ENCODE measurements at places on chromosomes 12 and 14. TPM values are rescaled to one million over a fixed set of nuclear protein-coding genes. Genes with fewer than 3 reads are reported as not detected.

The RNASE2 gene
- 27.0 TPM for total RNA-seq

The KDM2B gene
- total RNA-seq: 34.2 TPM

The POTEM gene
- not detected for total RNA-seq

The SLC25A47 gene
- 23.7 TPM for total RNA-seq

The NTN4 gene
- total RNA-seq: 30.5 TPM

The M6PR gene
- total RNA-seq: 44.5 TPM

The RNASE3 gene
- total RNA-seq: not detected

The MYG1 gene
- 15.0 TPM for total RNA-seq

The NUAK1 gene
- total RNA-seq: 9.3 TPM

The CCDC175 gene
- total RNA-seq: not detected

The ZNF891 gene
- 0.61 TPM for total RNA-seq

GRCh38 chr12:123078120-123078465 lies 72.8 kb downstream of the PITPNM2 start:
- no peak for DNase-seq

DNA sequence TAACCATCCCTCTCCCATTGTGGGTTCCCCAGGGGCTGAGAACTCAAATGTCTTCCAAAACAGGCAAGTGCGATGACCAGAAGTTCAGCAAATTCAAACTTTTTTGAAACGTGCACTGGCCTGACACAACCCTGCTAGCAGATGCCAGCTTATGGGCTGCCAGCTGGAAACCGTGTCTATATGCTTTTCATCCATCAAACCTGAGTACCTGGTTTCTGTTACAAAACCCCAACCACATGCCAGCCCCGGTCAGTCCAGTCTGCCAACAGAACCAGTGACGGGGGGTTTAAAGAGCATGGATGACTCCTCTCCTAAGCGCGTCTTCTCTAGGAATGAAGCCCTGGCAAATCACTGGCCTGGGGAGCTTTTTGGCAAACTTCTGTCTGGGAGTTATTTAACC lies 189.7 kb downstream of the TTC7B start:
- DNase-seq: no peak

DNA sequence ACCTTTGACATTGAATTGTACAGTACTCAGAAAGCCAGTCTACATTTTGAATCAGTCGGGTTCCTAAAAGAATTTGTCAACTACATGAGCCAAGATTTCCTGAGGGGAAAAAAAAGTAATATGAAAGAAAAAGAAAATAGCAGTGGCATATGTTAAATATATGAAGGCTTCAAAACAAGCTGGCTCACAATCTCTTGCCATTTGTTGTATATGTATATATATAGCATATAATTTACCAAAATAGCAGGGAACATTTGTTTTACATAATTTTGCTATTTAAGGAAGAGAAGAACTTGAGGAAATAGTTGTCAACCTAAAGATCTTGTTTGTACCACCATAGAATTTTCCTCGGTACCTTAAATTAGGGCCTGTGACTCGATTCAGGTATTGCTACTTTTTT lies 16.9 kb downstream of the SVOP start:
- DNase-seq: no peak

GRCh38 chr12:89657066-89657465 lies 51.6 kb downstream of the ATP2B1 start:
- DNase-seq: no peak

DNA sequence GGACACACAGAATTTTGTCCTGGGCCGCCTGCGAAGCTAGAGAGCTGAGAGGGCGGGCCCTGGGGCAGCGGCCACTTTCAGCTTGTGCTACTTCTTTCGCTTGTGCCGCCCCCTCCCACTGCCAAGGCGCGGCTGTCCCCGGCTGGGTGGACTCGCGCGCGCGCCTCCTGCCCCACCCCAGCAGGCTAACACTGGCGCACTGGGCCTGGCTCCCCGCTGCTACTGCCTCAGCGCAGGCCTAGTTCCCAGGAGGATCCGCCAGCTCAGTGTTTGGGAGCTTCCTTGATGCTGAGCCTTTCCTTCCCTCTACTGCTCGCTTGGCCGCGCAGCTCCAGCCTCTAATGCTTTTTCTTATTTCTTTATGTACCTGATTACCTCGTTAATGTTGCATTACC lies 27.4 kb upstream of the METAP2 start:
- peak; percentile 65 for DNase-seq

- no peak for DNase-seq
Observed at GRCh38 chr14:64987438-64987767, 708 bp downstream of the FNTB start.

- DNase-seq: peak; percentile 44
Observed at GRCh38 chr12:63129927-63130326, 21.1 kb downstream of the AVPR1A start.

- no peak for DNase-seq
Observed at GRCh38 chr12:1044696-1045095, 53.7 kb downstream of the ERC1 start.

- no peak for DNase-seq
Observed at GRCh38 chr12:106975993-106976658, 10.8 kb downstream of the MTERF2 start.

GRCh38 chr14:84225268-84225667 lies 1304.7 kb upstream of the FLRT2 start:
- no peak for DNase-seq

DNA sequence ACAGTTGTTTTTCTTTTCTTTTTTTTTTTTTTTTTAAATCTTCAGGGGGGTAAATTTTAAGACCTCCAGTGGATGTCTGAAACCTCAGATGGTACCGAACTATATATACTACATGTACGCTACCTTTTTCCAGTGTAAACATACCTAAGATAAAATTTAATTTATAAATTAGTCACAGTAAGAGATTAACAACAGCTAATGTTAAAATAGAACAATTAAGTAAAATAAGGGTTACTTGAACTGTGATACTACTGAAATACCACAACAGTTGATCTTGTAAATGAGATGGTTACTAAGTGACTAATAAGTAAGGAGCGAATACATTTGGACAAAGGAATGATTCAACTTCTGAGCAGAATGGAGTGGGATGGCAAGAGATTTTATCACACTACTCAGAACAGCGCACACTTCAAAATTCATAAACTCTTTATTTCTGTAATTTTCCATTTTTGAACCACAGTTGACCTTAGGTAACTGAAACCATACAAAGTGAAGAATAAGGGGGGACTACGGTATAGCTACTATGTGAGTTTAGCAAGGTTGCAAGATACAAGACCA lies 80.5 kb upstream of the PCED1B start:
- no peak for DNase-seq

GRCh38 chr12:87861791-87862190 lies 167.4 kb downstream of the C12orf50 start:
- DNase-seq: no peak

DNA sequence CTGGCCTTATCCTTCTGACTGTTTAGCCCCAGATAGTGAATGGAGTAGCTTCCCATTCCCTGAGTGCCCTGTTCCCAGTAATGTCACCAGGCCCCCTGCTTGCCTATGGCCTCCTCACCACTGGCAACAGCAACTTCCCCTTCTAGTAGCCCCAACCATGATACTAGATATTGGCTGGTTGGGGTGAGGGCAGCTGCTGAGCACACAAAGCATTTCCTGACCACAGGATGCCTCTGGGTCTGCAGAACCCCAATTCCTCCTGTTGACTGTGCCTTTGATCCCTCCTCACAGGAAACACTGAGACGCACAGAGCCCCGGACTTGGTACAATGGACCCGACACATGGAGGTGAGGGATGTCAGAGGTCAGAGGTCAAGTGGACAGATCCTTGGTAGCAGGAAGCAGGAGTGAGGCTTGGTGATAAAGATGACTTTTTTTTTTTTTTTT lies 597 bp downstream of the SOAT2 start:
- DNase-seq: no peak

GRCh38 chr12:20282401-20282800 lies 85.9 kb upstream of the PDE3A start:
- DNase-seq: no peak

GRCh38 chr12:94062796-94063635 lies 85.4 kb upstream of the PLXNC1 start:
- DNase-seq: no peak

GRCh38 chr12:107522692-107523477 lies 162.7 kb upstream of the PWP1 start:
- no peak for DNase-seq

DNA sequence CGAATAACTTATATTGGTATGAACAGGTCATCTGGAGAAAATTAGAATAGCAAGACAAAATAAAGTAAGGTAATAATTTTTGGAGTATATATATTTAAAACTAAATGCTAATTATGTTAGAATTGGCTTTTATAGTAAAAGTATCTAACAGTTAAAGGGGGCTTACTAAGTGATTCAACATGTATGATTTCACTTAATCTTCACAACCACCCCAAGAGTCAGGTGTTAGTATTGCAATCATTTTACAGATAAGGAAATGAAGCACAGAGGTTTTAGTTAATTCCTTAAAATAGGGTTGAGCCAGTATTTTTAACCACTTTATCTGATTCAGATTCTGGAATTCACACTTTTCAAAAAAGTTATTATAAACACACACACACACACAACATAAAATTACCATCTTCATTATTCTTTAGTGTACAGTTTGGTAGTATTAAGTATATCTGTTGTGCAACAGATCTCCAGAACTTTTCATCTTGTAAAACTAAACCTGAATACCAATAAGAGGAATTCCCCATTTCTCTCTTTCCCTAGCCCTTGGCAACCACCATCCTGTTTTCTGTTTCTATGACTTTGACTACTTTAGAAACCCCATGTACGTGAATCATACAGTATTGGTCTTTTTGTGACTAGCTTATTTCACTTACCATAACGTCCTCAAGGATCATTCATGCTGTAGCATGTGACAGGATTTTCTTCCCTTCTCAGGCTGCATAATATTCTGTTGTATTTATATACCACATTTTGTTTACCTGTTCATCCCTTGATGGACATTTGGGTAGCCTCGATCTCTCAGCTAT lies 12.5 kb downstream of the A2M start:
- no peak for DNase-seq

DNA sequence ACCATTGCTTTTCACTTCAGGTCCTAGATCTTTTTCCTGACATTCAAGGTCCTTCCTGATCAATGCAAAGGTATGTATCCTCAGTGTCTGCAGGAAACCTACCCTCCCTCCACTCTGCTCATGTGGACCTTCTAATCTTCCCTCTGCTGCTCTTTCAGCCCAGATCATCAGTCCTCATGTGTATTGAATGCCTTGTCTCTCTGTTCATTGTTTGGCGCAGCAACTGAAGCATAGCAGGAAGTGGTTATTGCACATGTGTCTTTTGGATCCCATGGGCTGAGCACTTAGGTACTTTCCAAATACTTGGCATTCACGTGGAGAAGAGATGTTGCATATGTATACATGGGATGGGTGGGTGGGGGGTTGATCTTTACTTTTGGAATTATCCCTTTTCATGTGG lies 4.3 kb upstream of the NIN start:
- DNase-seq: no peak

DNA sequence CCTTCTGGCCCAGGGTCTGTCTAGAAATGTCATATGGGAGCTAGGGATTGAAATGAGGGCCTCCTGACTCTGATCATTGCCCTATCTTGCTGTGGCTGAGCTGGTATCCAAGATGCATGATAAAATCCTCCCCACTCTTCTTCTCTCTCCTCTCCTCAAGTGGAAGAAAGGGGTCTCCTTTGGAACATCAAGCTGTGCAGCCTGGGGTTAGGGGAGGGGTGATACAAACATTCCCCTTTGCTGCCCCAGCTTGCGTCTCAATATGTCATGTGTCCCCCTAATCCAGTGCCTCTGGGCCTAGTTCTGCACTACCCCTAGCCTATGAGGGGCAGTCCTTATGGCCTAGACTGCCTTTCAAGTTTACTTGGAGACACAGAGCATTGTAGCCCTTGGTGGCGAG lies 8.5 kb downstream of the RDH16 start:
- peak; percentile 13 for DNase-seq

GRCh38 chr12:52394836-52395405 lies 9.5 kb upstream of the KRT84 start:
- DNase-seq: no peak

- DNase-seq: no peak
Observed at GRCh38 chr12:12460935-12461922, 101.4 kb downstream of the DUSP16 start.

DNA sequence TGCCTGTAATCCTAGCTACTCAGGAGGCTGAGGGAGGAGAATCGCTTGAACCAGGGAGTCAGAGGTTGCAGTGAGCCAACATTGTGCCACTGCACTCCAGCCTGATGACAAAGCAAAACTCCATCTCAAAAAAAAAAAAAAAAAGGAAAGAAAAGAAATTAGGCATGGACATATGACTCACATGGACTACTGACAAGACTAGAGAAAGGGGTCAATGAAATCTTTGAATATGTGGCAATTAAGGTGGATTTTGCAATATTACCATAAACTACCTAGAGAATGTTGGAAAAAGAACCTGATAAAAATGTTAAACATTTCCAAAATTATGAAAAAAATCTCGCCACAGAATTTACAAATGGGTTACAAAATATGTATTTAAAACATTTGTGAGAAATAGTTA lies 873.6 kb downstream of the C12orf50 start:
- no peak for DNase-seq

DNA sequence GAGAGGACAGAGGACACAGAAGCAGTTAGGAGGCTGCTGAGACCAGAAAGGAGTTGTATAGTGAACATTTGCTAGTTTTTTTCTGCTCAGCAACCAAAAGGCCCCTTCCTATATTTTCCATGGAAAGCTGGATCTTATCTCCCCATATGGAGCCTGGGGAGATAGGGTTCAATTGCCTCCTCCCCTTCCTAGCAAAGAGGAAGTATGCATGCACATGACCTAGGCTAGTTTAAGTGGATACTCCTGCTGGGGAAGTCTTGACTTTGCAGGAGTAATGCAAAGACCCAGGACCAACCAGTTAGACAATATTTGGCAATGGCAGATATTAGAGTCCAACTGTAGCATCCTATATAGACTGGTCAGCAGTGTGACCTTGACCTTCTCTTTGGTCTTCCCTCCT lies 15.1 kb downstream of the CHD8 start:
- no peak for DNase-seq

GRCh38 chr12:54937376-54937775 lies 47.2 kb downstream of the TESPA1 start:
- DNase-seq: no peak

DNA sequence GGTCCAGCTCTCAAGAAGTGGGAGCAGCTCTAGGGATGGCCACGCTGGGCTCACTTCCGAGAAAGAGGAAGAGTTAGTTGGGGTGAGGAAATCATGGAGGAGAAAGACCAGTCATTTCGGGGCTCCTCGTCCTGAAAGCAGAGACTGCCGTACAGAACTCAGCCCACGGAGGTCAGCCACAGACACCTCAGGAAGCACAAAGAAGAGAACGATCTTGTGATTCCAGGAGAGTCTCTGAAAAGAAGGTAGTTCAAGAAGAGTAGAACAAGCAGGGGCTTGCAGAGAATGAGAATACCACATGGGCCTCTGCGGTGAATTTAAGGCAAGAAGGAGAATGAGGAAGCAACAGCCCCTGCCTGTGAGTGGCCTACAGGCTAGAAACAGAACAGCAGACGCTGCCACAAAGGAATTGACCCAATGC lies 311.9 kb downstream of the CACNA1C start:
- no peak for DNase-seq

- no peak for DNase-seq
Observed at GRCh38 chr12:8446642-8447547, 8.9 kb upstream of the CLEC6A start.
